ENCODE measurements at places on chromosomes 2 and 18.

GRCh38 chr2:28419443-28420270, 27.0 kb downstream of the FOSL2 start:
- no peak for DNase-seq

DNA sequence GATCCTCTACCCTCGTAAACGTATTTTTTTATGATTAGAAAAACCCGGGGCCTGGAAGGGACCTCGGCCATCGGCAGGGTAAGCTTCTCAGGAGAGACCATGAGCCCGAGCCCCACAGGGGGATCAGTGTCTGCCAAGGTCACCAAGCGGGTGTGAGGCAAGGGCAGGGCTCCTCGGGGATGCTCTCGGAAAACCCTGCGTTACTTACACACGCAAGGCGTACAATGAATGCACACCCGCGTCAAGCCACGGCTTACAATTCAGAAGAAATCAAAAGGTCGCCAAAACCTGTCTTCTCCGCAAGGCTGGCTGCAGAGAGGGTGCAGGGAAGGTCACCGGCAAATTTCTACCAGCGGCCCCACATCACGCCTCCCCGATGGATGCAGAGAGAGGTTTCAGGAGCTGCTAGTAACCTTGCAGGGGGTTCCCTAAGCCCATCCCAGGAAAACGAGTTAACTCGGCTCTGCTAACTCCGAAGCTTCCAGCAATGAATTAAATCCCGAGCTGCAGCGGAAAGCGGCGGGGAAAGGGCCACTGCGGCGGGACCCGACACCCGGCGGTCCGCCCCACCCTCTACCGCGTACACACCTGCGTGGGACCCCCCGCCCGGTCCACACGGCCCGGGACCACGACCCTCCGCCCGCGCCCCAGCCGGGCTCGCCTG, 638 bp downstream of the ST3GAL5 start:
- DNase-seq = peak; percentile 7

- DNase-seq = no peak
Observed at GRCh38 chr2:78162202-78162601, 640.0 kb upstream of the LRRTM4 start.

- DNase-seq = no peak
Observed at GRCh38 chr2:160715428-160715827, 221.8 kb upstream of the RBMS1 start.

- DNase-seq = no peak
Observed at GRCh38 chr2:78895022-78895421, 130.5 kb upstream of the REG3G start.

GRCh38 chr2:48343571-48344440, 186.1 kb upstream of the STON1 start:
- DNase-seq = no peak

DNA sequence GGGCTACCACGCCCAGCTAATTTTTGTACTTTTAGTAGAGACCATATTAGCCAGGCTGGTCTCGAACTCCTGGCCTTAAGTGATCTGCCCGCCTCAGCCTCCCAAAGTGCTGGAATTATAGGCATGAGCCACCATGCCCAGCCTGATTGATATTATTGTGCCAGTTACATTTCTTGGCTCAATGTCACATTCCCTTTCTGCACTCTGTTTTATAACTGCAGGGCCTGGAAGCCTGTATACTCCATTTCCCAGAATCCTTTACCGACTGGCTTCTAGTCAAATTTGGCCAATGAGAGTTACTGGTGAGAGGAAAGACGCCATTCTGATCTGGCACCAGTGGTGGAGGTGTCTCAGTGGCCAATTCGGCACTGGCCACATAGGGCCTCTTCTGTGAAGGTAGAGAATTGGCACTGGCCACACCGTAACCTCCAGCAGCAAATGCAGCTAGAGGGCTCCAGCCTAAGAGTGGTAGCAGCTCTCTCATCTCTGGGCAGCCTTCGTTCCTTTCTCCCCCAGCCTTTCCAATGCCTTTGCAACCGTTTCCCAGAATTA, 16.9 kb upstream of the CFAP36 start:
- no peak for DNase-seq

DNA sequence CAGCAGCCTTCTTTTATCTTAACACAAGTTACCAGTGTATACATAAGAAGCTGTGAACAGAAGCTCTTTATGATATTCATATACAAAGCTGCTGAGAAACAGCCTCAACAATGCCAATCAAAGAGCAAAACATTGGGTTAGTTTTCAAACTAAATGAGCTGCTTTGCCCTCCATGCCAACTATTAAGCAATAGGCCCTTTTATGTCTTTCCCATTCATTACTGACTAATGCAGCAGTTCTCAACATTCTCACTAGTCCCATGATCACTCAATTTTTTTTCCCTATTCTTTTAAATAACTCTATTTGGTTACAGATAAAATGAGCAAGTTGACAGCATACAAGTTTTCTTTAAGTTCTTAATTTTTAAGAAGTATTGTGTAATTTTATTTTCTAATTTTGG, 57.9 kb upstream of the FRZB start:
- DNase-seq = no peak

GRCh38 chr2:67216881-67217280, 180.3 kb upstream of the ETAA1 start:
- DNase-seq = no peak

DNA sequence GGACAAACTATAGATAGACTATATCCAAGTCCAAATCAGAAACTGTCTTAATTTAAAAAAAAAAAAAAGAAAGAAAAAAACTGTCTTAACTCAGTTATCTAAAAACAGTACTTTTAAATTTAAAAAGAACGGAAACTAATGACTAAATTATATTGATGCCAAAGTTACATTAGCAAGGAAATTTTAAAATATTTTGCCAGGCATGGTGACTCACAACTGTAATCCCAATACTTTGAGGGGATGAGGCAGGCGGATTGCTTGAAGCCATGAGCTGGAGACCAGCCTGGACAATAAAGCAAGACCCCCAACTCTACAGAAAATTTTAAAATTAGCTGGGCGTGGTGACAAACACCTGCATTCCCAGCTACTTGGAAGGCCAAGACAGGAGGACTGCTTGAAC, 30.9 kb downstream of the MEMO1 start:
- no peak for DNase-seq

GRCh38 chr2:220999356-220999755, 572.7 kb downstream of the EPHA4 start:
- DNase-seq = no peak

DNA sequence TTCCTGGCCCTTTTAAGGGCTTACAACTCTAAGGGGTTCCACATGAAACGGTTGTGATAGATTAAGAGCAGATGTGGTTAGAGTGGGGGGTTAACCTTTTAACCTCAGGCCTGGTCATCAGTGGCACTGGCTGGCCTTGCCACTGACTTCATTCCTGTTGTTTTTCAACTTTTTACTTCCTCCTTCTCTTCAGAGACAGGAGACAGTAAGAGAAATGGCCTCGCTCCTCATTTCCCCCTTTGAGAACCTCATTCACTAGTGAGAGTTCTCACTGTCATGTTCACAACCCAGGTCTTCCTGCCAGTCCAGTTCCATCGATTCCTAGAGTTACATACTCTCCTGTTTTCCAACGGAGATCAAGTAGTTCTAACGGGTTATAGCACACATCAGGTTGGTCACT, 101.6 kb upstream of the SLC1A4 start:
- no peak for DNase-seq

DNA sequence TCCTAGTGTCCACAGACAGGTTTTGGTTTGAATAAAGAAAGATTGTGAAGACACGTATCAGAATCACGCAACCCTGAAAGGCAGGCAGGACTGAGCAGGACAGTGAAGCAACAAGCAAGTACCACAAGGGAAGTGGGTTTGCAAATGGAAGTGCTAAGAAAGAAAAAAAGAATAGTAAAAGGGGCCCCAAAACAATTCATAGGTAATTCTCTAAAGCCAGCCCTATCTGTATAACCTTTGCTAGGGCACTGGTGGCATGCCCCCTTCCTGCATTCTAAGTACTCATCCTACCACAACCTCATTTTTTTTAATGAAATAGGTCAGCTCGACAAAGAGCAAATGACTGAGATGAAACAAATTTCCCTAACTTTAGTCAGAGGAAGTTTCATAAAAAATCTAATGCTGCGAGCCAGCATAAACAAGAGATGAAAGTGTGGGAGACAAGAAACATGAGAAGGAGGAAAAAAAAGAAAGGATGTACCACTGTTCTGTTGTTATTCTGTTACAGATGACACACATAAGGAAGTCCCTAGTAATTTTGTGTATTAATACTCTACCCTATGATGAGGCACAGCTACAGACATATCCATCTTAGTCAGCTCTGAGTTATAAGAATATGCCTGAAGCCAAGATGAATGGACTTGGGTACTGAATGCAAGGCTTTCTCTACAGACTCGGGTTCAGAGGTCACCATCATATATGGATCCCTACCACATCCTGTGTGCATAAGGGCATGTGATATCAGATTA, 32.2 kb downstream of the IKZF2 start:
- no peak for DNase-seq

DNA sequence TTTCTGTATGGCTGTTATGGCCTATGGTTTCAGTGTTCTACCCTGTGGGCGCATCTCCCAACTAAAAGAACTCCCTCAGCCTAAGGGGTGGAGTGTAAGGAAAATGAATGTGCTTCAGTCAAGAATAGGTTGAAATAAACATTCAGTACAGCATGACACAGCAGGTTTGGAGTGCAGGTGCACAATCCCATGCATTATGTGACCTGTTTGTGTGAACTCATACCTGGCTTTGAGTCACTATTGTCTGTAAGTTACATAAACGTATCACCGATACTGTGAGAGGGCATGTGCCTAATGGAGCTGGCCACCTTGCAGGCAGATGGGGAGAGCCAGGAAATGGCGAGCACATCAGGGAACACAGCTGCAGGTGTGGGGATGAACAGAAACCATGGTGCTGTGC, 216.0 kb downstream of the DSEL start:
- DNase-seq = no peak

DNA sequence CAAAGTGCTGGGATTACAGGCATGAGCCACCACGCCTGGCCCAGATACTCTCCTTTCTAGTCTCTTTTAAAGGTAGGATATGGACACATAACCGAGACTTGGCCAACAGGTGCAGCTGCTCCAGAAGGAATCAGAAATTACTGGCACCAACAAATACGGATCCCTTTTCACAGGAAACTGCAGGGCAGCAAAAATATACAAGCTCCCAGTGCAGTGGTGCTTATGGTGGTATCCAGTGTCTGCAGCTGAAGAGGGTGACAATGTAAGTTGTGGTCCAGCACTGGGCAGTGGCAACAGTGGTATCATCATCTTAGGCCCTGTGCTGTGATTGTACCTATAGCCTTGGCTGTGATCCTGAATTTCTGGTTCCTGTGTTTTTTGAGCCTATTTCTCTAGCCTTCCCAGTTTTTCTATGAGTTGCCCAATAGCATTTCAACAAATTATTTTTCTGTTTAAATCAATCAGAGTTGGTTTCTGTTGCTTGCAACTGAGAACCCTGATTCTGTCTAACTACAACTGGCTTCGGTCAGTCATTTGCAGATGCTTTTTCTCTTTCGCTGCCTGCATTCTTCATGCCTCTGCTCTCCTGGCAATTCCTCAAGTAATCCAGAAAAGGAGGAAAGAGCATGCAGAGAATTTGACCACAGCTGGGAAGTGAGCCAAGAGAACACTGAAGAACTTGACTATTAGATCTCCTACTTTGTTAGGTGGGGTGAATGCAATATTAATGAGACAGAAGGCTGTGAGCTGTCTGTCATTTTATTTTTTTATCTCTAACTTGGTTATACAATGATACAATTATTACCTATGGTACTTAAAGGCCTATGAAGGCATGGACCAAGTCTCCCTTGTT, 30.8 kb upstream of the EML4 start:
- DNase-seq = no peak

DNA sequence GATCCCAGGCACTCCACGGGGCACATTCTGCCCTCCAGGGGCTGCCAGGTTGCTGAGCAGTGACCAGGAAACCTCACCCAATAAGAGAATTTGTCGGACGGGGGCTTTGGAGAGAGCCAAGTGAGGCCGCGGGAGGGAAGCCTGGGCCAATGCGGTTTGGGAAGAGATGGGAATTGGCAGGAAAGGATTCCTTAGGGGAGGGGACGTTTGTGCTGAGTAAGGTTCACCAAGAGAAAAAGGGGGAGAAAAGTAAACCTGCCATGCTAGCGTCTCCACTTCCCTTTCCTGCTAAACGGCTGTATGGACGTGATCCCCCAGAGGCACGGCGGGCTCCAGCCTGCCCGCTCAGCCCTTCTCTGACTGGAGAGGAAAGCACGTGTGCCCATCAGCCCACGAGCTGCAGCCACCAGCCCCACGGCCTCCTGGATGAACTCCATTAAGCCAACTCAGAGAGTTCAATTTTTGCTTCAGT, 194.4 kb upstream of the ID2 start:
- no peak for DNase-seq

- no peak for DNase-seq
Observed at GRCh38 chr18:30544141-30544540, 498.4 kb downstream of the DSC3 start.

DNA sequence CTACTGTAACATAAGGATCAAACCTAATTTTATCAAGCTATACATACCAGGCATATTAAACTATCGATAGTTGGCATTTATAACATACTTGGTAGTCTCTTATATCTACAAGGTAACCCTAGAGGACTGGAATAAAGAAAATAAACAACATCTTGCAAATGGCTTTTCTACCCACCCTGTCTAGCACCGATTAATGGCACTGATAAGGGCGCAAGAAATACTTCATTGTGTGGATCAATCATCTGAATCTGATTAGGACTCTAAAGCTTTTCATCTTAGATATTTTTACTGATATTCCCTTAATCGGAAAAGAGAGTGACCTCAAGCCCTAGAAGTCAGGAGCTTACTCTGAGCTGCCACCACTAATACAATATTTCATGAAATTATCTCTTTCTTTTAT, 1461.7 kb upstream of the PIK3C3 start:
- DNase-seq = no peak

DNA sequence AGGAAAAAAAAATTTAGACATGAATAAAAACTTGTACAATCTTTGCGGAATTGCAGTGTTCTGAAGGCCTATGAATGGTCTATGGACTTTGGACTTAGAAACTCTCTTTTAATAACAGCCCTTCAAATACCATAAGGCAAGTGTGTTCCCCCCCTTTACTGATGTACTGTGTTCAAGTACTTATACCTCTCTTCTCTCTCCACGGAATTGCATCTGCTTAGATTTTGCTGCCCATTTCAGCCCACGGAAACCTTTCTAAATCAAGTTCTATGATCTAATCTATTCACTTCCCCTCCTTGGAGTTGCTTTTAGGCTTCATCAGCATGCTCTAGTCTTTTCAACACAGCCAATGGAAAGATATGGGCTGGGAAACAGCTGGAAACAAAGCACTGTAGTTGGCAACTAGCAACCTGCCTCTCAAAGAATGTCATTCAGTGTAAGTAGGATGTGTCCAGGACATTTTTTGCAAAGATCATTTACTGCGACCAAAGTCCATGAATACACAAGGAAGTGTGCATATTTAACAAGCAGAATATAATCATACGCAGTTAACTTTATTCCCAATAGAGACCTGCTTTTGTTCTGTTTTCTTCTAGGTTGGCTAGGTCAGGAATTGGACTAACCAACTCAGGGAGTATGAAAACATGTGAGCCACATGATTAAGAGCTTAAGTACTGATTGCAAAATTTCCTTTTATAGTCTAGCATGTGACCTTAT, 58.0 kb downstream of the SLC40A1 start:
- no peak for DNase-seq

Data from activated CD8-positive, alpha-beta memory T cell treated with anti-CD3 and anti-CD28 coated beads for 1 hour (primary cell).